DMS153 (cell line): ENCODE measurements at places on chromosomes 7 and 10.

DNA sequence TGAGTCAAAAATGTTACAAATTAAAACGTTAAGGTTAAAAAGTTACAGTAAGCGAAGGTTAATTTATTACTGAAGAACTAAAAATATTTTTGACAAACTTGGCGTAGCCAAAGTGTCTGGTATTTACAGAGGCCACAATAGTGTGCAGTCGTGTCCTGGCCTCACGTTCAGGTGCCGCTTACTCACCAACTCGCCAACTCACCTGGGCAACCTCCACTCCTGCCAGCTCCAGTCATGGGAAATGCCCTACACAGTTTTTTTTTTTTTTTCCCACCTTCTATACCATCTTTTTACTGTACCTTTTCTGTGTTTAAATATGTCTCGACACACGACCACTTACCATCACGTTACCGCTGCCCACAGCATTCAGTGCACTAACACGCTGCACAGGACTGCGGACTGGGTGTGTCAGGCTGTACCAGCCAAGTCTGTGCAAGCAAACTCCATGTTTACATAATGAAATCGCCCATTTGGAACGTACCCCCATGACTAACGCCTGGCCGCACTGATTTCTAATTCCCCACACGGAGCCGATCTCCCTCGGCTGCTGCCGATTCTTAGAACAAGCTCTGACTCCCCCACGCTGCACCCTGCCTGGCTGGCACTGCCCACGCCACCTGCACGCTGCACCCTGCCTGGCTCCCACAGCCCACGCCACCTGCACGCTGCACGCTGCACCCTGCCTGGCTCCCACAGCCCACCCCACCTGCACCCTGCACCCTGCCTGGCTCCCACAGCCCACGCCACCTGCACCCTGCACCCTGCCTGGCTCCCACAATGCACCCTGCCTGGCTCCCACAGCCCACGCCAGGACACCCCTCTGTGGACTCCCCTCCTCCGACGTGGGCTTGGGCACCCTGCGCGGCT lies 203.1 kb downstream of the ZMYND11 start:
- no peak for DNase-seq

- no peak for DNase-seq
Observed at GRCh38 chr7:90723866-90724265, 127.7 kb downstream of the CDK14 start.

DNA sequence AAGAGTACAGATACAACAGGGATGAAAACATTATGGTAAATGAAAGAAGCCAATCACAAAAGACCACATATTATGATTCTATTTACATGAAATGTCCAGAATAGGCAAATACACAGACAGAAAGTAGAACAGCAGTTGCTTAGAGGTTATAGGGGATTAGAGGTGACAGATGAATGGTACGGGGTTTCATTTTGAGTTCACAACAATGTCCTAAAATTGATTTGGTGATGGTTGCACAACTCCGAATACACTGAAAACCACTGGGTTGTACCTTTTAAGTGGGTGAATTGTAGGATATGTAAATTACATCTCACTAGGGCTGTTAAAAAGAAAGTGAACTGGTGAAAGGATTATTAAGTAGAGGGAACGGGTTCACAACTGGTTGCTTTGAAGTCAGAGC lies 76.3 kb upstream of the MRLN start:
- no peak for DNase-seq

- no peak for DNase-seq
Observed at GRCh38 chr10:95657250-95657649, 739 bp upstream of the ALDH18A1 start.

GRCh38 chr10:113331961-113332360 lies 220.9 kb upstream of the HABP2 start:
- DNase-seq = no peak
